ENCODE measurements at places on chromosomes 11 and 22.

DNA sequence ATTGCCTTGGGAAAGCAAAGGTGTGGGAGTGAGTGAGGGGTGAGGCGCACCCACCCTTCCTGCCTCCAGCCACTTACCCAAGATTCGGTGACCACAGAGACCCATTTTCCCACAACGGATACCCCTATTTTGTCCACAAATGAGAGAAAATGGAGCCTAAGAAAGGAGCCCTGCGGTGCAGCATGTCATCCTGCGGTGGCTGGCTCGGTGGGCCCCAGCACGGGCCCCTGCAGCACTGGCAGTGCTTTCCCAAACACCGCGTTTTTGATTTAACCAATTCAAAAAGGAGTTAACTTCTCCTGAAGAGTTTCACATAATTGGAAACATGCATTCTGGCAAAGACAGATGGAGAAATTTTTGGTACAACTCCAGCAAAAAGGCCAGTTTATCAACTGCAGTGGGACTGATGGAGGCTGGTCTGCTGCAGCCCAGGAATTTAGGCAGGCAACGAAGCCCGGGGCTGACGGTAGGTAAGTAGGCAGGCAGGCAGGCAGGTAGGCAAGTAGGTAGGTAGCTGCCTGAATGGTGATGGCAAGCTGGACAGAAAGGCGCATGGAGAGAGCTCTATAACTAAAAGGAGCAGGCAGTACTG is 84.2 kb downstream of the FDX1 start:
- DNase-seq = peak; percentile 20

DNA sequence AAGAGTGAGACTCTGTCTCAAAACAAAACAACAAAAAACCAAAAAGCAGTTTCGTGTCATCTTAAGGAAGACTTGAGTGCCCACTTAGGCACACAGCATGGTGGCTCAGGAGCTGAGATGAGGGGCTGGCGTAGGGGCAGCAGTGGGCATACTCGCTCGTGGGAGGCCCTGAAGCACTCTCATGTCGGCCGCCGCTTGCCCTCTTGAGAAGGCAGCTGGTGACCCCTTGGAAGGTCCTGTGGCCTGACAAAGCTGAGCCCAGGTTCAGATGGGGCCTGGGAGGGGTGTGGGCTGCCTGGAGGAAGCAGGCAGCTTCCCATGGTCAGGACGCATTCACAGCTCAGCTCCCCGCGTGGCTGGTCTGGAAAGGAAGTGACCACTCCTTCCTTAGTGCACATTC is 15.0 kb downstream of the MUC5B start:
- DNase-seq = no peak

DNA sequence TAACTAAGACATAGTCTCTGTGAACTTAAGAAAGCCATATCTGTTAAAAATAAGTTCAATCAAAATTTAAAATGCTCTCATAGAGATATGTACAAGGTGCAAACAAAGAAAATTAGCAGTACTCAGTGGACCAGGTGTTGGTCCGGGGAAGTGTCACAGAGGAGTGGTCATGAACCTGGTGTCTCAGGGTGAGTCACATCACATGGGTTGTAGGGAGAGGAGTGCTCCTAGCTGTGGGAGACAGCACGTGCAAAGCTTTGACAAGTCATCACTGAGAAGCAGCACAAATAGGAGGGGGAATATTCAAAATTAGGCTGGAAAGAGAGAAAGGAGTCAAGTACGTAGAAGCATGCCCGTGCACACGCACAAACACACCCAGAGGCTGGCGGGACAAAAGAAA is 438.1 kb downstream of the NTM start:
- no peak for DNase-seq

DNA sequence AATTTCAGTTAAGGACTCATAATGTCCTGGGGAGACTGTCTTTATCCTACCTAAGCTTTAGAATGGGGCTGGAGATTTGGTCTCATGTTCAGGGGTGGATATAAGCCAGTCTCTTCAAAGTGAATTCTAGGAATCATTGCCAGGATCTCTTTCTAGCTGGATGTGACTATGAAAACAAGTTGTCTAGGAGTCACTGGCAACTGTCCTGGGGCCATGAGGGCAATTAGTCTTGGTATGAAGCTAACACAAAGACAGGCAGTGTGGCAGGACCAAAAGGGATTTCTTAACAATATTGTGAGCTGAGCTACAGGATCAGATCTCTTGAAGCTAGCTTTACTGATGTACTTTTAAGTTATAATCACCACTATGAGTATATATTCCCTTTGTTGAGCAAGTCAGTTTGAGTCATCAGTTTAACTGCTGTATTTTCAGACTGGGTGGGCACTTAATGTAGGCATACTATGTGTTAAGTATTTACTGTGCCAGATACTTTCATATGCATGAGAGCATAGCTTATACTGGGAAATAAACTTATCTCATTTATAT is 390.0 kb upstream of the CCDC90B start:
- peak; percentile 40 for DNase-seq

DNA sequence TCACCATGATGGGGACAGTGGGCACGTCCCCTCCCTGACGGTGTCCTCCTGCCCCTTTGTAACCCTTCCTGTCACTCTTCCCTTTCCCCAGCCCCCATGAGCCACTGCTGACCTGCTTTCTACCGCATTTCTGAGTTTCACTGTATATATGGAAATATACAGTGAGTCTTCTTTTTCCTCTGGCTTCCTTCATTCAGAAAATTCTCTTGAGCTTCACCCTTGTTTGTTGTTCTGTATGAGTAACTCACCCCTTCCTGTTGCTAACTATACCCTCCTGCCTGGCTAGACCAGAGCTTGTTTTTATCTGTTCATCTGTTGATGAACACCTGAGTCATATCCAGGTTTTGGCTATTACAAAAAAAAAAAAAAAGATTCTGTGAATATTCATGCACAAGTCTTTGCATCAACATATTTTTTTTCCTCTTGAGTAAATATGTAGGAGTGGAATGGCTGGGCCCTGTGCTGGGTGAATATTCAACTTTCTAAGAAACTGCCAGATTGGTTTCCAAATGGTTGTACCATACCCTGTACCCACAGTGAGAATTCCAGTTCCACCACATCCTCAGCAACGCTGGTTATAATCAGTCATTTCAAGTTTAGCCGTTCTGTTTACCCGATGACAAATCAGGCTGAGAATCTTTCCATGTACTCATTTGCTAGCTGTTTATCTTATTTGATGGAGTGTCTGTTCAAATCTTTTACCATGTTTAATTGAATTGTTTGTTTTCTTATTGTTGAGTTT is 62.0 kb downstream of the IGF2 start:
- DNase-seq = peak; percentile 84
